ENCODE measurements at places on chromosomes 2 and 18.

GRCh38 chr2:124039762-124040291, 14.7 kb downstream of the CNTNAP5 start:
- DNase-seq = no peak

DNA sequence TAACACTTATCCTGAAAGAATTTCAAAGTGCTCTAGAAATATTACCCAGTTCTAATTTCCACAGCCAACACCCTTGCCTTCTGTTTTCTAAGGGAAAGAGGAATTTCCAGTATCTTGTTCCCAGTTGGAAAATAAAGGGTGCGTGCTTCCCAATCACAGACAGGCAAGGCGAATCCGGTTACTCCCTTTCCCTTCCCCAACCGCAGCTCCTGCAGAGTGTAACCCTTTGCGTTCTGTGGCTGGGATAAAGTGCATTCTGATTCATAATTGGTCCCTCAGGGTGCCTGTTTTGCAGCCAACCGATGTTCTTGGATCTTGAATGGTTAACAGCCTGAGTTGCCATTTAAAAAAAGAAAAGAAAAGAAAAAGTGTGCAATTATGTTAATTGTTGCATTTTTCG, 40.6 kb upstream of the PGAP1 start:
- no peak for DNase-seq

- DNase-seq = no peak
Observed at GRCh38 chr2:36455011-36455410, 99.4 kb downstream of the CRIM1 start.

GRCh38 chr2:206056286-206056685, 29.7 kb downstream of the INO80D start:
- no peak for DNase-seq

DNA sequence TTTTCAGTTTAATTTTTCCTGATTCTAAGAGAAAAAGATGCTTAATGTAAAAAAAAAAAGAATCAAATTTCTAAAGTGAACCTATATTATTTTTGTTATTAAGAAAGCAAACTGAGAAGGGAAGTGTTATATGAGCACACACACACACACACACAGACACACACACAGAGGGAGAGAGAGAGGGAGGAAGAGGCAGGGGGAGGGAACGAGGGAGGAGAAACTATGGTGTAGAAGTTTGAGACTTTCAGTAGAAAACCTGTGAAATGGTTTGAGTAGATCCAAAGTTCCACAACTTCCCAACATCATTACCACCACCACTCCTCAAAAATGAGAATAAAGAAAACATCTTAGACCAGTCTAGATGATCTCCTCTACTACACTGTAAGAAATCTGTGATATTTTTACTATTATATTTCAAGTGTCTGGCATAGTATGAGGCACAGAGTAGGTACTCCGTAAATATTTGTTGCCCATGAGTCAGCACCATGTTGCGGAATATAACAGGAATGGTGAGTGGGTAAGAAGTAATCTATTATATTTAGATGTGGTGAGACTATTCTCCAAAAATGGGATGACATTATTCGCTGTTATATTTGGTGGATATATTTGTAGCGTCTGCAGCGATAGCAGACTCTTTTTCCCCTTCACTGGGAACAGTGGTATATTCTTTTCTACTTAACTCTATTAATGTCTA, 149.4 kb upstream of the DNMT3A start:
- DNase-seq = no peak

- no peak for DNase-seq
Observed at GRCh38 chr18:79534356-79534755, 138.6 kb downstream of the NFATC1 start.

DNA sequence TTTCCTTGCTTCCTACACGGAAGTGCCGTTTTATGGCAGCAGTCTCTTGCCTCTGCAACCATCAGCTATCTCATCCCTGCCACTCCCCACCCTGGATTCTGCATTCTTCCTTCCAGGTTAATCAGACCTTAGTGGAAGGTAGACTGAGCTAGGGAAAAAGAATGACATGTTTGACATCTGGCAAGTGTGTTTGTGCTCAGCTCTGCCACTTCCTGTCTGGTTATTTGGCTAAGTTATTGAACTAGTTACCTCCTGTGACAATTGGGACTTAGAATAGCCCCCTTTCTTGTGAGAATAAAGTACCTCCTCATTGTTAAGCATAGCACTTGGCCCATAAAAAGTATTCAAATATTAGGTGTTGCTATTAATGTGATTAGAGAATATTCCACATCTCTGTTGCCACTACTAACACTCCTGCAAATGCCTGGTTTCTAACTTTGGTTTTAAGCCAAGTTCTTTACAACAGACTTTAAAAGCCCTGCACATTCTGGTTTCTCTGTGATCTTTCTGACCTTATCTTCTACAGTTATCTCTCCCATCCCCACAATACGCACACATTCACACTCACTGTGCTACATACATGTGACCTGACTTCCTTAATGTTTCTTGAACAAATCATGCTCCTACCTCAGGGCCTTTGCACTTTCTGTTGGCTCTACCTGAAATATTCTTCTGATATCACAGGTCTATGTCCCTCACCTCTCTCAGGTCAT, 10.8 kb upstream of the MAPRE2 start:
- no peak for DNase-seq

DNA sequence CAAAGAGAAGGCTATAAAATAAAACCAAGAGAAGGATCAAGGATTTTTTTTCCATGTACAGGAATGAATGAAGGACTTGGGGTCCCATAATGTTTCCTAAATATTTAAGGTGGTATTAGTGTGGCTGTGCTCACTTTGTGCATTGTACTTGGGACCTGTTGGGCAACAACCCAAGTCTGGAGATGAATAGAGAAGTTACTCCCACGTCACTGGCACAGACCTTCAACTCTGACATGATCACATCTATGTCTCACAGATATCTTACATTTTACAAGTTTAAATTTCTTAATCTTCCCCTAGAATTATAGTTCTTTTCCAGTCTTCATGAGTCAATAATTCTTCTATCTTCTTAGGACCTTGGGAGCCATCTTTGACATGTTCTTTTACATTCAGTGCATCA, 133.4 kb downstream of the PLCL1 start:
- DNase-seq = no peak

DNA sequence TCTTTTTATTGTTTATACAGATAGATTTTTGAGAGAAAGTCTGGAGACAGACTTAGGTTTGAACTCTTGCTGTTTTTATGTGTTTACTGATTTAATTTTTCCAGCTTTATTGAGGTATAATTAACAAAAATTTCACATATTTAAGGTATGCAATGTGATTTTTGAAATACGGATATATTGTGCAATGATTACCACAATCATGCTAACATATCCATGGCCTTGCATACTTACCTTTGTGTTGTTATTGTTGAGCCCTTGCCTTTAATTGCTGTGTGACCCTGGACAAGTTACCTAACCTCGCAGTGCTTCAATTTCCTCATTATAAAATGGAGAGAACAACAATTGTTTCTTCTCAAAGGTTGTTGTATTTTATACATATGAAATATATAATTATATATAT, 13.9 kb upstream of the RBMS1 start:
- DNase-seq = no peak

DNA sequence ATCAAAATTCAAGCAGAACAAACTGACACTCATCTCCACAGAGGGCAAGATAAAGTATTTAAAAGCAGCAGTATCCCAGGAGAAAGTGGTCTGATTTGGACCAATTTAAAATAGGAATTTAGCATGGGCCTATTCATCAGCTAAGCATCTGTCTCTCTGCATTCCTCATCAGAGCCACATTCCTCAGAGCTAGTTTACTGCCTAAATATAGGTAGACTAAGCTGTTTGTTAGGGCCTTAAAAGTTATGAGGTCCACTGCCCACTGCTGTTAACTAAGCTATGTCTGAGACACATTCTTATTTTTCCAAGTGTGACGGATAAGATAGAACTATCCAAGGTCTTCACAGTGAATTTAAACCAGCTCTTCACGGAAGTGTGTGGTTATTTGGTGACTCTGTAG, 17.6 kb downstream of the NEB start:
- DNase-seq = no peak

DNA sequence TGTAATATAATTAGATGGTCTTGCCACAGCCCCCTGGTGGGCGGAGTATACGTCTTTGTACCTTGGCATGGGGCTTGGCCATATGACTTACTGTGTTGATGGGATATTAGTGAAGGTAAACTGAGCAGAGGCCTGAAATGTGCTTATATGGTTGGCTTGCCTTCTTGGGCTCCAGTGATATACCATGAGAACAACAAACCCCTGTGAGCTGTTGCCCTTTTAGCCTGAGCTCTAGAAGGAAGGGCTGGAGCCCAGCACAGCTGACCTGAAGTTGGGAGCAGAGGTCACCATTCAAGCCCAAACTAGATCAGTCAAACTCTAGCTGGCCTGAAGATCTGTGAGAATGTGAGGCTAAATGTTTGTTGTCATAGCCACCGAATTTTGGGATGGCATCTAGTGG, 75.2 kb upstream of the CD302 start:
- no peak for DNase-seq
